ENCODE measurements at places on chromosomes 4 and X.

- DNase-seq = no peak
Observed at GRCh38 chr4:66169341-66169740, 499.1 kb upstream of the EPHA5 start.

- DNase-seq = no peak
Observed at GRCh38 chrX:1076871-1077651, 135.4 kb downstream of the CRLF2 start.

- DNase-seq = no peak
Observed at GRCh38 chrX:124033821-124034220, 72.3 kb downstream of the STAG2 start.

GRCh38 chr4:57668621-57669020, 558.4 kb upstream of the IGFBP7 start:
- no peak for DNase-seq

DNA sequence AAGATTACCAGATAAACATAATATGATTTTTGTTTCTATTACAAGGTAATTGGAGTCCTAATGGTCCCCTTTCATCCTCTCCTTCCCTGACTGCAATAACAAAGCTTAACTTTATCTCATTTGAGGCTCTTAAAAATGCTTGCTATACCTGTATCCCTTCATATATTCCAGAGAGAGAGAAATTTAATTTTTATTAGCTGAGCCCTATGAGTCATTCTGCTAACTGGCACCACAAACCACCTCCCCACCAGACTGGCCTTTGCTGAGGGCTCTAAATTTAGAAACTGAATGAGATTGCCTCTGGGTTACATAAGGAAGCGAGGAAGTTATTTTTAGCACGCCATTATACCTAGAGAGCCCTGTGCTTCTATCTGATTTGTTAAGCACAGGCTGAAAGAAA, 27.4 kb downstream of the CBLL2 start:
- no peak for DNase-seq

Measured in SIG-M5 (cell line).